ENCODE measurements at places on chromosomes 6 and 20.

GRCh38 chr20:50056951-50057713, 55.8 kb downstream of the UBE2V1 start:
- no peak for DNase-seq

DNA sequence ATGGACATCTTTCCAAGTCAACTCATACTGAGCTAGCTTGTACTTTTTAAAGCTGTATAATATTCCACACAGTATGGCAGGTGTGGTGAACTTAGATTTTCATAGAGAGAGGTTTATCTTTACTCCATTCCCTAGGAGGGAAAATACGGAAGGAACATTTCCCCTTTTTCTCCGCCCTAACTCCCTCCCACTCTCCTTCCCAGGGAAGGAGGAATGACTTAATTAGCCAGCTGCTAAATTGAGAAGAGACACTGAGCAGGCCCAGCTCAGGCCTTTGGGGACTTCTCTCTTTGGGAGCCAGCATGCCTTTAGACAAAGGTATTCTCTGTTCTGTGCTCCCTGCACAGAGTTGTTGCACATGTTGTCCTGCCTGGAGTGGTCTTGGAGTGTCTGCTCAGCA, 46.1 kb downstream of the MBOAT1 start:
- DNase-seq, result no peak

DNA sequence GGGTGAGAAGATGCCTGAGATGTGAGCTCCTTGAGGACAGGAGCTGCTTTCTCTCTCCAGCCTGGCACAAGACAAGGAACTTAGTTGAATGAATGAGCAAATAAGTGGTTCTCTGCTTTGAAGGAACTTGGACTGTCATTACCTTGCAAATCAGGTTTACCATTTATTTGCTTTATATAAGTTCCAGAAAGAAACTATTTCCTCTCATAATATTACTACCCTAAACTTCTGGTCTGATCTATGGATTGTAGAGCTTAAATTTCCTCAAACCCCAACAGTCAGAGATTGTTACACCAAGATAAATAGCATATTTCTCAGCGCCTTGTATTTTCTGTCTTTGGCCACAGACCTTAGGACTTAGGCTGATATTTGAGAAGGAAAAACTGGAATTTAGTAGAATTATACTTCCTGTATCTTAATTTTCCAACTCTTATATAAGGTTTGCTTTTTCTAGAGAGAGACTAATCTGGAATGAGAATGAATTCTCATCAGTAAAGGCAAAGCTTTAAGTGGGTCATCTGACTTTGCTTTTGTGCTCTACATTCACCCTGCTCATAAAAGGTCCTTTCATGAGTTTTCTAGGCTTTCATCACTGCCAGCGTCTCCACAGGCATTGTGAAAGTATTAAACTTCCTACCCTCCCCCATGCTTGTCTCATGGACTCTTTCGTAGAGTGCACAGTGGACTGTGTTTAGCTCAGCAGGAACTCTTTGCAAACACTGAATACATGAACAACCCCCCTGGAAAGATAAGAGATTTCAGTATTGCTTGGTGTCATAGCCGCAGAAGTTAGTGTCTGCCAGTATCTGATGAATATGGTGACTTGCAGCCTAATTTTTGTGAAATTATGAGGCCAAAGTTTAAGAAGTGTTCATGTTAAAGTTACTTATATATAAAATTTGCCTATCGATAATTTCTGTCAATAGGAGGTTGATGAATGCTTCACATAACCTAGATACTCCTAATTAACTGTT, 74.0 kb downstream of the PTPRA start:
- no peak for DNase-seq

DNA sequence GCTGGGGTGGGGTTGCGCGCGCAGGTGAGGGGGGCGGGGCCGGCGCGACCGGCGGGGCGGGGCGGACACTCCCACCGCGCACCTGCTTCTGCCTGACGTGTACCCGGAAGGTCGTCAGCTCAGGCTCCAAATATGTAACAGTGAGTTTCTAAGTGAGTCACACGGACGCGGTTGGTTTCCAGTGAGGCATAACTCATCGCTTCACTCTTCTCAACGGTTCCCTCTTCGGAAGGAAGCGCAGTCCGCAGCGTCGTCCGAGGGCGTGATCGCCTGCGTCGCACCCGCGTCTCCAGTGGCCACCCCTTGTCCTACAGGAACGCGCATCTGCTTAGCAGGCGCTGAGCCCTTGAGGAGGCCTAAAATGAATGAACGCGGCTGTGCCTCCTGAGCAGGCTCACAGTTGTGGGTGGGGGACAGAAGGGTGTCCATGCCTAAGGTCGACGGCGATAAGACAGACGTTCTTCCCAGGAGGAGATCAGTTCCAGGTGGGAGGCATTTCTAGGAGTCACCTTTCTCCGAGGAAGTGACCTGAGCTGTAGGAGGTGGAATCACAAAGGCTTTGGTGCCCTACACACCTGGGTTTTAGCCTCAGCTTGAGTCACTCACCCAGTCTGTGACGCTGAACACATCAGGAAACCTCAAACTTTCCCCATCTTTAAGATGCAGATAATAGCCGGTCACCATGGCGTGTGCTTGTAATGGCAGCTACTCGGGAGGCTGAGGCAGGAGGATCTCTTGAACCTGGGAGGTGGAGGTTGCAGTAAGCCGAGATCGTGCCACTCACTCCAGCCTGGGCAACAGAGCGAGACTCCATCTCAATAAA, 50.9 kb upstream of the EZR start:
- DNase-seq, result peak; percentile 66

DNA sequence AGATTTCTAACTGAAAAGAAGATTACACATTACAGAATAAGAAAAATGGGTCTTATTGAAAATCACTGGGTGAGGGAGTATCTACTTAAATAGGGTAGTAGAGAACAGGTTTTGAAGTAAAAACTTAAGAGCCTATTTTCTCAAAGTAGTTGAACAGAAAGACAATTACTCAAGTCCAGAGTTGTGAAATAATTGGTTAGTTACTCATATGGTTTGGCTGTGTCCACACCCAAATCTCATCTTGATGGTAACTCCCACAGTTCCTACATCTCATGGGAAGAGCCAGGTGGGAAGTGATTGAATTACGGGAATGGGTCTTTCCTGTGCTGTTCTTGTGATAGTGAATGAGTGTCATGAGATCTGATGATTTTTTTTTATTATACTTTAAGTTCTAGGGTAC, 1035.3 kb upstream of the GJE1 start:
- no peak for DNase-seq

DNA sequence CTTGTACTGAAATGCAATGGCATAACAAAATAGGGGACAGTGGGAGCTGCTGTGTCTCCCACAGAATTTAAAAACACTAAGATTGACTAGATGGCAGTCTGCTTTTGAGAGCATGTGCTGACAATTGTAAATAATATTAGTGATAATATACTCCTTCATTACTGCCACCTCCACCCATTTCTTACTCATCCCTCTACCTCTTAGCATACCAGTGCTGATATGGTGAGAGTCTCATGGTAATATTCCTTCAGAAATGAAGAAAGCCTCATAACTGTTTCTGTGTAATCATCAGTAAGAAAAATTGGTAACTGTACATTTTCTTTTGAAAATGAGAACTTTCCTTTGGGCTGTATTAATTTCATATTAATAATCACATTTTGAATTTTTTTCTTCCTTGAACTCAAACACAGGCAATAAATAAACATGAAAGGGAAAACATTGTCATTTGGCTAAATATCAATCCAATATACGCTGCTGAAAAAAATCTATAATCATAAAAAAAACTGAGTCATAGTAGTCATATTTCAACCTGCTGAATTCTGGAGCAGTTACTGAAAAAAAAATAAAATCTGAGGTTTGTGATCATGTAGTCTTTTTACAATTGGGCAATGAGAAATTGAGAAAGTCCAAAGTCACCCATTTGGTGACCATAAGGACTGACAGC, 34.6 kb downstream of the FAM83B start:
- no peak for DNase-seq

GRCh38 chr6:134734312-134734869, 215.5 kb downstream of the ALDH8A1 start:
- no peak for DNase-seq

DNA sequence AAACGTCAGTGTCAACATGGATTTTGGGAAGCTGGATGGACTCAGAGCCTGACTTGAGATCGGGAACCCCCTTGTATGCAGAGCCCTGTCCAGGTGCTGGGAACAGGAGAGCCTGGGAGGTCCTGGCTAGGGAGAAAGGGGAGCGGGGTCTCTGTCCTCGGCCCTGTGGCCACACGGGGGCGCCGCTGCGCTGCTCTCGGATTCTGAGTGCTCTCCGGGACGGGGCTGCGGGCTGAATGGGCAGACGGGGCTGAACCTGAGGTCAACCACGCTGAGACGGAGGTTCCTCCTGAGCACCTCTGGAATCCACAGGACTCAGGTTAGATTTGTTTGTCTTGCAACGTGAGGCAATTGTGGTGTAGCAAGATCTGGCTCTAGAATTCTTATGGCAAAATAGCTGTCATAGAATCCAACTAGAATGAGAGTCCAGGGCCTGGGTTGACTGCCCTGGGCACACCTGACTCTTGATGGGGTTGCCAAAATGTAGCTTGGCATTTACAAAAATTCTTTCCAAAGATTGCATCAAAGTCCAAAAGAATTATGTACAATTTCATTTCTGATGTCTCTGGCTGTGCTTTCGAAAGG, 20.6 kb upstream of the HLA-F start:
- DNase-seq, result no peak

DNA sequence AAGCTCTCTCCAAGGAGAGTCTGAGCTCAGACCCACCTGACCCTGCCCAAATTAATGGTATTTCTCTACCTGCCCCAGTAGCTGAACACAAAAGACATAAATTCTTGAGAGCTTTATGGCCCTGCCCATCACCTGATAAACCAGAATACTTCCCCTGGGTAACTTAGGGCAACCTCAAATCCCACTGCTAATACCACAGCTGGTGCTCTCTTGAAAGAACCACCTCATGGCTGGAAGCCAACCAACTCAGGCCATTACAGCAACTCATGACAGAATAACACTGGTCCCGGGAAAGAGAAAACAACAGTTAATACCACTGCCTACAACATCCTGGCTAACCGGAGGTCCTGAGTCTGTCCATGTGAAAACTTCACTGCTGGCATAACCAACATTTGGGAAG, 328.6 kb downstream of the NKAIN2 start:
- no peak for DNase-seq

DNA sequence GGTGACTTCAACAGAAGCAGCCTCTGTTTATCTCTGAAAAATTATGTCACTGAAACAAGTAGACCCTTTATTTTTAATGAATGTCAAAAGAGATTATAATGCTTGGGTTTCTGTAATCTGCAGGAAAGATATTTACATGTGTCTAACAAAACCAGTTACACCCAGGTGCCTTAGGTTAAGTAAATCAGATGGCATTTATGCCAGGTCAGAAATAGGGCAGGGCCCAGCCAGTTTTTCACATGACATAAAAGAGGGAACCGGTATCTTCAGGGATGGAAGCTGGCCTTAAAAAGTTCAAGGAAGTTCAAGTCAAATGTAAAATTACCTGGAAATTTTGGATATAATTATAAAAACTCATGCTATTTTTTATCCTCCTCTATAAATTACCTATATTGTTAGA, 14.2 kb upstream of the ENPP4 start:
- no peak for DNase-seq

- no peak for DNase-seq
Measured at GRCh38 chr6:77839292-77839691, 186.5 kb downstream of the MEI4 start.

DNA sequence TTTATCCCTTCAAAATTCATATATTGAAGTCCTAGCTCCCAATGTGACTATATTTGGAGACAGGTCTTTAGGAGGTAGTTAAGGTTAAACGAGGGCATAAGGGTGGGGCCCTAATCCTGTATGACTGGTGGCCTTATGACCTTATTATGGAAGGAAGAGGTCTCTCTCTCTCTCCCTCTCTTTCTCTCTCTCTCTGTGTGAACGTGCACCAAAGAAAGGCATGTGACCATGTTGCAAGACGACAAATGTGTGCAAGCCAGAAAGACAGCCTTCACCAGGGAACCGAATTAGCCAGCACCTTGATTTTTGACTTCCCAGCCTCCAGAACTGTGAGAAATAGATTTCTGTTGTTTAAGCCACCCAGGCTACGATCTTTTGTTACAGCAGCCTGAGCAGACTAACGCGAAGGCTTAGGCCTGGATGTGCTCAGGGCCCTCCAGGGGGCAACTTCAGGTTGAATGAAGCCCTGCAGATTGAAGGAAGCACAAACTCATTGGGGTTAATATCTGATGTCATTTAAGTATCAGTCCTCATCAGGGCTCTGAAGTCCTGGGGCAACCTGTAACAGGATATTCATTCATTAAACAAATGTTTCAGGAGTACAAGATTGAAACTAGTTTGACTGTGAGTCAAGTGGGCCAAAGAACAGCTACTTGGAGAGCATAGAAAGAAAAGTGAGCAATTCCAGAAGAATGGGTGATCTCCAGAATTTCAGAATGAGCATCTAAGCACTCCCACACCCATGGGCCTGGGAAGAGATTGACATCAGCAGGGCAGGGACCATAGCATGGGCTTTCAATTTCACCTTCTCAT, 157.4 kb upstream of the TNFAIP3 start:
- no peak for DNase-seq

- DNase-seq, result no peak
Measured at GRCh38 chr20:13262671-13263360, 41.7 kb downstream of the ISM1 start.

DNA sequence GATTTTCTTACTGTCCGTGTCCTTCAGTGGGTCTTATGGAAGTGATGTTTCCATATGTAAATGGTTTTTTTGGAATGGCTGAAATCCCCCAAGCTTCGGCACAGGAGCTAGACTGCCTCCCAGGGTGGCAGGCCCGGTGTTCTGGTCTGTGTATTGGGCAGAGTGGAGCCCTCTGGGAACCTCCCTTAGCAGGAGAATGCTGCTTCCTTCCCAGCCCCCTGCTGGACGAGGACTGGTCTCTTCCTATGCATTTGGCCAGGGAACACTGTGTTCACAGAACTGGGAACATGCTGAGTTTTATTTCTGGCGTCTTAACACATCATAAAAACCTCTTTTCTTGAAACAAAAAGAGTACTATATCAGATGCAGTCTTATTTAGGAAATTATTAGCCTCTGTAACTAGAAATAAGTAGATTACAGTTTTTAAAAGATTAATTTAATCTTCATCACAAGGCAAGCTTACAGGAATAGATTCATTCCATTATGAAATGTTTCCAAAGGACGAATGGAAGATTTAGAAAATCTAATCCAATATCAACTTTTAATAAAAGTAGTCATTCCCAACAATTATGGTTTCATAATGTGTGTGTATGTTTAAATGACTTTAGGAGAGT, 56.6 kb downstream of the SYTL3 start:
- DNase-seq, result peak; percentile 57

Data from SK-N-DZ (cell line).